Upper lobe of left lung (tissue), 6 donors: ENCODE measurements at places on chromosomes 12 and 14.
A peak's percentile ranks its signal among the peaks of the same experiment; 100 is the strongest.

DNA sequence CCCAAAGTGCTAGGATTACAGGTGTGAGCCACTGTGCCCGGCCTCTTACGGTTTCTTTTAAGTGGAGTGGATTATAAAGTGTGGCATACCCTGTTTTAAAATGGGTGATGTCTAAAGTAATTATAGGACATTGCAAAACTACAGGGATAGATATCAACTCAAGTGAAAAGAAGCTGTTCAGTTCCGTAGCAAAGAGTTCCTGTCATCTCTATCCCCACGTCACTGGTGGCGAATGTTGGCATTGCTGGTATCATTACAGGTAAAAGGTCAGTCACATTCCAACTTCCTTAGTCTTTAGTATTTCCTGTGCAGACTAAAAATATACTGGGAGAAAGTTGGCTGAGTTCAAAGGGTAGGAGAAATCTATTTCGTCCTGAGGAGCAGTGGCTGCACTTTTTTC, 95.6 kb upstream of the SLC38A2 start:
- peaks cover 8% of the 10 kb centered on the region for H3K4me1 ChIP-seq
- H3K27ac ChIP-seq, result no peak overlapping the region
- DNase-seq, result no peak
- H3K4me3 ChIP-seq, result no peak overlapping the region
- no peaks in the 10 kb centered on the region for H3K27me3 ChIP-seq

DNA sequence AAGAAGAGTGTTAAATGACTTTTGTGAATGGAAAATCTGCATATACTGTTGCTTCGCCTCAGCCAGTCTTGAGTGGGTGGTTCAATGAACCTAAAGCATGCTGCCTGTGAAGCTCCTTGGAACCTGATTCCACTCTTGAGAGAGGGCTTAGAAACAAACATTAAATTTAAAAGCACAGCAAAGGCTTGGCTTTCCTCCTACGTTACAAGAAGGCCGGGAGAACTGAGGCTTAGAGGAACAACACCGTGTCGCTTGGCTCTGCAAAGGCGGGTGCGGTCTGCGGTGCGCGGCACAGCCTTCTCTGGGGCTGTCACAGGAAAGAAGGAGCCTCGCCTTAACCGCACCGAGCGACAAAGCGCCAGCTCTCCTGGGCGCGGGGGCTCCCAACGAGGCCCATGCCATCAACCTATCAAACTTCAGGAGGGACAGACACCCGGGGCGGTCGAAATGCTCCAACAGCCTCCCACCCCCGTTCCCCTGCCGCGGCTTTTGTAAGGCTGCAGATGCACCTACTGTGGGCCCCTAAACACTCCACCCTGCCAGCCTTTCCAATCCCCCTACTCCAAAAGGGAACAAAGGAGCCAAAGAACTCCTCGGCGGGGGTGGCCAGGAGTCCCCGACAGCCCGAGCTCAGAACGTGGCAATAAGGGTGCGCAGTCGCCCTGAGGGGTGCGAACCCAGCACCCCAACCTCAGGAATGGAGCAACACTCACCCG, 729 bp downstream of the OSBPL8 start:
- H3K27ac ChIP-seq, result peak overlapping the region; percentile 97
- no peaks in the 10 kb centered on the region for H3K27me3 ChIP-seq
- DNase-seq, result peak; percentile 91
- H3K4me1 ChIP-seq, result peaks cover 17% of the 10 kb centered on the region

DNA sequence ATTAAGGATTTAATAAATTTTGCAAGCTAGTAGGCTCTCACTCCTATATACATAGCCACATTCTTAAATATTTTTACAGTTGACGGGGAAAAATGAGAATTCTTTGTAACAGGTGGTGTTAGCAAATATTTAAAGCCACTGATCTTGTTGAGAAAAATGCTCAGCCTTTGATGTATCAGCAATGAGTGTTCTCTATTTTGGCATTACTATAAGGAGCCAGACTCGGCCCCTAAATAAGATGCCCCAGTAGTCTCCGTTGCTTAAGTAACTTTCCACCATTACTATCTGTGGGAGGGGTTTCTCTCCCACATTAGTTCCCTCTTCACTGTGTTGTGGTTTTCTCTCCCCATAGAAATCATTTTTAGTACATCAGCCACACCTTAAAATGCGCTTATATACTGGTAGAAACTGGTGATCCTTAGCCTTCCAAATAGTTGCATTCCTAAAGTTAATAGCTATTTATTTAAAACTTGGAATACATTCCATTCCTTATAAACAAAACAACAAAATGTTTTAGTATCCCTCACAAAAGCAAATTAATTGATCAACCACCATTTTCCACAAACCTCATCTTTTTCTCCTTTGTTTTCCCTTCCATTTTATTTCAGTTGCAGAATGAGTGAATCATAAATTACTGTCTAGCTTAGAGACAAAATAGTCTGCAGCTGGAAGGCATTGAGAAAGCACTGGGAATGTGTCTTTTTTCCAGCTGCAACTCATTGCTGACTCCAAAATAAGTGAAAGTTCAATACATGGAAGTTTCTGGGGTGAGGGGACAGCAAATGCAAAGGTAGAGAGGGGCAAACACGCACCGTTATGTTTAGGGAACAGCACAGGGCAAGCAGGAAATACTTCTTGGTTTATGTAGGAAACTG, 84.7 kb upstream of the FERMT2 start:
- DNase-seq, result no peak
- peaks cover 15% of the 10 kb centered on the region for H3K4me1 ChIP-seq
- no peaks in the 10 kb centered on the region for H3K36me3 ChIP-seq
- H3K27ac ChIP-seq, result no peak overlapping the region
- no peaks in the 10 kb centered on the region for H3K27me3 ChIP-seq

DNA sequence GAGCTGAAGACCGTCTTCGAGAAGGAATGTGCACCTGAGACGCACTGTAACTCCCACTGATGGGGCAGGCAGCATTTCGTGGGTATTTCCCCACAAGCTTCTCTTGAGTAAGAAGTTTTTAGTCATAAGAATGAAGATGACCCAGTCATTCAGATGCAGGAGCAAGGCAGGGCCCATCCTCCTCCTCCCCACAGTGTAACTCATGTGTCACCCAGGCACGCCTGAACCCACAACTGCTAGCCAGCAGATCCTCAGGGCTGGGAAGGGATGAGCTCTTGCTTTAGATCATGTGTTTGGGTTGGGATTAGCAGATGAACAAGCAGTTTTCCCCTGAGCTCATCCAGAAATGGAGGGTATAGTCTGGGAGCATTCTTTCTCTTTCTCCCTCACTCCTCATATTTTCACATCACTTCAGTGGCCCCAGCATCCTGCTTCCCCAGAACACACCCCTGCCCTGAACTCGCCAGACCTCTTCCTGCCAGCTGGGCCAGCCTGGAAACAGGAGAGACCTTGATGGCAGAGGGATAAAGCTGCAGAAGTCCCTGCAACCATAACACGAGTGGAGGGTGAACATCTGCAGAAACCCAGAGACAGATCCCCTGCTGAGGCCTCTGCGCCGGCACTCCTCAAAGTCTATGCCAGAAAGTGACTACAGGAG, 73.3 kb downstream of the B4GALNT3 start:
- no peak for DNase-seq
- no peaks in the 10 kb centered on the region for H3K36me3 ChIP-seq
- H3K4me3 ChIP-seq, result no peak overlapping the region
- H3K4me1 ChIP-seq, result no peaks in the 10 kb centered on the region

DNA sequence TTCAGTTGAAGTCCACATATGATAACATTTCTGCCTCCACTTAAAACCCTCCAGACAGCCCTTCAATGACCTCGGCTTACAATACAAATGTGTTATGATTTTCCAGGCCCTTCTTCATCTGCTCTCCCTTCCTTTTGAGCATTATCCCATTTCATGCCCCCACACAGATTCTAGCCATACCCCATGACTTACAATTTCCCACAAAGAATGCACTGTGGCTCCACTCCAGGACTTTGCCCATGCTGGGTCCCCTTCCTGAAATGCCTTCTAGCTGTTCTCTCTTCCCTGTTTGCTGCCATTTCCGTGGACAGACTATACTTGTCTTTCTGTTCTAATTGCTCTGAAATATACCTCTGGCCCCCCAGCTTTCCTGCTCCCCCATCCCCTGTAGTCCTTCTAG, 963.2 kb downstream of the DIO2 start:
- H3K36me3 ChIP-seq, result no peaks in the 10 kb centered on the region
- no peak for DNase-seq
- H3K27ac ChIP-seq, result no peak overlapping the region
- H3K27me3 ChIP-seq, result no peaks in the 10 kb centered on the region

DNA sequence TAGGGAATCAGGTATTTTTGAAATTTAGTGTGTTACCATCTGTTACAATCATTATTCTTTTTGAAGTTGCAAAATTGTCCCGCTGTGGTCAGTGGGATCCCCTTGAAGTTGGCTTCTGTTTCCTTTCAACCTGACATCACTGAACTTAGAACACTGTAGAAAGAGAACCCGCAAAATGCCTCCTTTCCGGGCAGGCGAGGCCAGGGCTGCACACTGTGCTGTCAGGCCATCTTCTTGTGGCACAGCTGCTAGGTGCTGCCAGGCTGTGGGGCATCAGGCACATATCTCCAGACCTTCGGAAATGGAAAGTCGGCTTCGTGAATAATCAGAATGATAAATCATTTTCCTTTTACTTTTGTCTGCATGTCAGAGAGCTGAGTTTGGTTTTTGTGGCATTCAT, 103.5 kb downstream of the GLT1D1 start:
- H3K4me3 ChIP-seq, result no peak overlapping the region
- H3K27me3 ChIP-seq, result no peaks in the 10 kb centered on the region
- H3K27ac ChIP-seq, result no peak overlapping the region

- H3K36me3 ChIP-seq, result no peaks in the 10 kb centered on the region
- no peak overlapping the region for H3K4me3 ChIP-seq
- no peak for DNase-seq
- peaks cover 5% of the 10 kb centered on the region for H3K4me1 ChIP-seq
- H3K27me3 ChIP-seq, result no peaks in the 10 kb centered on the region
Observed at GRCh38 chr12:56375598-56376434, 13.2 kb upstream of the APOF start.

DNA sequence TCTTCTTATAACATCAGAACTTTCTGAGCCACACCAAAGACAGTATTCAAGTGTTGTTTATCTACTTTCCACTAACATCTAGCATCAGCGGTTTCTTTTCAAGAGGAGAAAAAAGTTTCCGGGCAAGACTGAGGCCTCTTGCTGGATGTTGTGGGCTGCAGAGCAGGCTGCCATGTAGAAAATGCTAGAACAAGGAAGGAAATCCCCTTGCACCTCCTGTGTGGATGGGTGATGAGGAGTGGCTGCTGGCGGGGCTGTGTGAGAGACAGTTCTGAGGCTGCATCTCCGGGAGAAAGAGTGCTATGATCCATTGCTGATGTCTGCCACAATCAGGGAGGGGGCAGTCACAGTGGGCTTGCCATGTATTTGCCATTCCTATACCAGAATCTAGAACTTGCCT, 37.8 kb upstream of the PPP1CC start:
- no peak overlapping the region for H3K4me3 ChIP-seq
- no peaks in the 10 kb centered on the region for H3K27me3 ChIP-seq
- no peaks in the 10 kb centered on the region for H3K36me3 ChIP-seq
- no peak for DNase-seq
- no peaks in the 10 kb centered on the region for H3K4me1 ChIP-seq
- no peak overlapping the region for H3K27ac ChIP-seq
